T-helper 9 cell (primary cell): ENCODE measurements at places on chromosomes 6 and 20.

GRCh38 chr6:151131324-151132007, 108.3 kb upstream of the AKAP12 start:
- DNase-seq: no peak

- no peak for DNase-seq
Observed at GRCh38 chr20:38260378-38261053, at the start of gene KIAA1755. KIAA1755 (minus strand) TSS chr20:38260735; CDS start chr20:38260500, 235 bp downstream.

- DNase-seq: no peak
Observed at GRCh38 chr6:139230391-139230840, 61.4 kb downstream of the TXLNB start.

DNA sequence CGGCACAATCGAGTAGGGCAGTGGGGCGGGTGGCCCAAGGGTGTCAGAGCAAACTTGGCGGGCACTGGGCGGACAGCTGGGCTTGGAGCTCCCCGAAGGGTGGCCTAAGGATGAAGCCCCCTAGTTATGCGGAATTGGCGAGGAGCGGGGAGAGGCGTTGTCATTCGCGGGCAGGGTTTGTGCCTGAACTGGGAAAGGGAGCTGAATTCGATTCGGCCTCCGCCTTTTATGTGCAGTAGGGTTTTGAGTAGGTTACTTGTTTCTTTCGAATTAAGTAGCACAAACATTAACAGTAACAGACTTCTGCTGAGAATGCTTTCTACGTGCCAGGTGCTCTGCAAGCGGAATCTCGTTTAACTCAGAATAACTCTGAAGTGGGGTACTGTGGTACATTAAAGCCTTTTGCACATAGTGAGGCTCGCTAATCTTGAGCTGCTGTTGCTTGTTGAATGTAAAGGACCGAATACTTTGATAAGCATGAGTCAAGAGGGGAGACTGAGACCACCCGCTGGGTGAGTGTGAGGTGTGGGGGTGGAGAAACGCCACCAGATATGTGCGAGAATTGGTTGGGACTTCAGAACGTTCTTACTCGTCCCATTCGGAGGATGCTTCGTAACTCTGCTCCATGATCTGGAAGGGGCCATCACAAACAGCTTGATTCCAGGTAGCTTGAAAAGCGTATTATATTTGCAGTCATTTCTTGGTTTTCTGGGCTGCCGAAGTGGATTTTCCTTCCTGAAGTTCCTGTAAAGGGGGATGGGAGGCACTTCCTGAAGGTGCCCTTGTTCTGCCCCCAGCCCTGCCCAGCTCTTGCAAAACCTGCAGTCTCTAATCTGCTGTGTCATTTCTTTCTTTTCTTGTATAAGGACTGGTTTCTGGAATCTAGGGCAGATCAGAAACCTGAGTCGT, 833 bp downstream of the RAB5IF start:
- no peak for DNase-seq

- DNase-seq: no peak
Observed at GRCh38 chr6:57190140-57190539, 18.0 kb downstream of the BAG2 start.

DNA sequence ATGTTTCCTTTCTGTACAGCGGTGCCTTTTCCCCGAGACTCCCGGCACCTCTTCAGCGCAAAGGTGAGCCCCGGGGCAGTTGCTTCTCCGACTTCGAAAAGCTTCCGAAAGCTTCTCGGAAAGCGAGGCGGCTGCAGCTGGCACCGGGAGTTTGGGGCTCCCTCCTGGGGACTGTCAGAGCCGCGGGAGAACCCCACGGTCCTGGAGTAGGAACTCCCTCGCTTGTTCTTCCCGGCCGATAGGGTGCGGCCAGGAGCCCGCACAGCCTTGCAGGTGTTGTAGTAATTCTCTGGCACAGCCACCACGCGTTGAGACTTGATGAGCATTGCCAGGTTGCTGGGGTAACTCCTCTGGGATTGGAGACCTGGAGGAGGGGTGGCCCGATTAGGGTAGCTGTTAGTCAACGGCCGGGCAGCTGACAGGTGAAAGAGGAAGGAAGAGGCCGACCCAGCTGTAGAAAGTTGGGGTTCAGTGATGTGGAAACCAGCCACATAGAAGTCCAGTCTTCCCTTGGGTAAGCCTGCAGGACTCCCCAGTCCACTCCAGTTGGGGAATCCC, 721 bp downstream of the KDM1B start:
- peak; percentile 28 for DNase-seq

DNA sequence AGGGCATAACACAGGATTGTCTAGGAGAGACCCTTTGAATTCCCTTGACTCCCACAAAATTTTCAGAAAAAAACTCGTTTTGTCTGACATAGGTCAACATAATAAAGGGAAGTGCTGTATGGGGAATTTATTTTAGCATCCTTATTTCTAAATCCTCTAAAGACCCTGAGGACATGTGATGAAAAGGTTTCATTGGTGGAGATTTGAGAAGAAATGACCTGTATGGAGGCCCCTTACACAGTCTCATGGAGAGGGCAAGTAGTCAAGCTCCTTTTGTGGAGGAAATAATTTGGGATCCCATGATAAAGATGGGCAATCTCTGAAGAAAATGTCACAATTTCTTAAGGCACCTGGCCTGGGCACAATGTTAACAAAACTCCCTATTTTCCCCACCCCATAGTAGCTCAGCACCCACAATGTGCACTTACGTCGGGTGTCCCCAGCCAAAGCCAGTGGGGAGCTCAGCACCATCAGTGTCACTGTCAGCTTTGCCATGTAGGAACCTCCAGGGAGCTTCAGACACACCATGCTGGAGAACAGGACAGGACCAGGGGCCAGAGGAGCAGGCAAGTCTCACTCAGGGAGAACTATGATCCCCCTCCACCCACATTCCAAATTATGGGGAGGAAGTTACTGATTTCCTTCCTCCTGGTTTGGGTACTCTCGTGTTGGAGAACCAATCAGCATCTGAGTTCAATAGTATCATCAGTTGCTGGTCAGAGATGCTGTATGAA, at the start of gene HLA-DRB5:
HLA-DRB5 (minus strand) TSS at position 591 of the 734 bp plus-strand sequence; CDS start at position 528, 63 bp downstream.
- DNase-seq: peak; percentile 2

DNA sequence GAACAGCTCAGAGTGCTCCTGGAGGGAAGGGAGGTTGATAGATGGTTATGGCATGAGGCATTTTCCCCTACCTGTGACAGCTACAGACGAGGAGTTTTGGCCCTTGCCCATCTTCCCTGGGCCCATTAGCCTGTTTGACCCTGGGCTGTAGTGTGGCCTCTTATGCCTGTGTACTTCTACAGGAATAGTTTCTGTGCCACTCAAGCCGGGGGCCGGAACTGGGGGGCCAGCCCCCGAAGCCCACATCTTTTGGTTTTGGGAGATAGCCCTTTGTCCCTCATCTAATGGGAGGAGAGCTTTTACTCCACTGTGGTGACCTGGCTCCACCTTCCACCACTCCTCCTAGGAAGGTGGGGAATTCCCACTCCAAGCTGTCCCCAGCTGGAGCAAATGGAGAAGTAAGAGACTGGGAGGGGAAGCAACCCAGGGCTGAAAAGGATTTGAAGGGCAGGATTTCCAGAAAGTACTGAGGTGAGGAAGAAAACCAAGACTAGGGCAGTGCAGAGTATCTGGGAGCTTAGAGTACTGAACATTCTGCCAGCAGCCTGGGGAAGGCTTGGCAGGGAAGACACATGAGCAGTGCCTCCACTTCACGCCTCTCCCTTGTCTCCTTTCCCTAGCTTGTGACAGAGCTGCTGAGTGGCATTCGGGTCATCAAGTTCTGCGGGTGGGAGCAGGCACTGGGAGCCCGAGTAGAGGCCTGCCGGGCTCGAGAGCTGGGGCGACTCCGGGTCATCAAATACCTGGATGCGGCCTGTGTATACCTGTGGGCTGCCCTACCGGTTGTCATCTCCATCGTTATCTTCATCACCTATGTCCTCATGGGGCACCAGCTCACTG, 6.9 kb downstream of the ABCC10 start:
- DNase-seq: no peak

GRCh38 chr6:149963212-149963461, 606 bp upstream of the ULBP1 start:
- no peak for DNase-seq

- no peak for DNase-seq
Observed at GRCh38 chr6:112956696-112957535, 609.8 kb downstream of the RFPL4B start.

DNA sequence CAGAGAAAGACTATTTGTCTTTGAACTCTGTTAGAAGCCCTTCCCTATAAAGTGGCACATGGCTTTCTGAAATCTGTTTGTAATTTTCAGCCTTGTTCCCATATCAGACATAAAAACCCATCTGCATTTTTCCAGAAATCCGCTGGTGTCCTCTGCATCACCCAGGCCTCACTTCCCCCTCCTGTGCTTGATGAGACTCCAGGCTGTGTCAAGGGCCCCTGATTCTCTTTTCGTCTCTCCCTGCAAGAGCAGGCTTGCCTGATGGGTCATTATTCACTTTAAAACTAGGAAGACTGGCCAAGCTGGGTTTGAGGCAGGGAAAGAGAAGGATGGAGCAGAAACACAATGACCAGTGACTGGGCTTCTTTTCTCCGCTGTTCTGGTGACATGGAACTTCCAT, 10.6 kb upstream of the PROKR2 start:
- DNase-seq: no peak

DNA sequence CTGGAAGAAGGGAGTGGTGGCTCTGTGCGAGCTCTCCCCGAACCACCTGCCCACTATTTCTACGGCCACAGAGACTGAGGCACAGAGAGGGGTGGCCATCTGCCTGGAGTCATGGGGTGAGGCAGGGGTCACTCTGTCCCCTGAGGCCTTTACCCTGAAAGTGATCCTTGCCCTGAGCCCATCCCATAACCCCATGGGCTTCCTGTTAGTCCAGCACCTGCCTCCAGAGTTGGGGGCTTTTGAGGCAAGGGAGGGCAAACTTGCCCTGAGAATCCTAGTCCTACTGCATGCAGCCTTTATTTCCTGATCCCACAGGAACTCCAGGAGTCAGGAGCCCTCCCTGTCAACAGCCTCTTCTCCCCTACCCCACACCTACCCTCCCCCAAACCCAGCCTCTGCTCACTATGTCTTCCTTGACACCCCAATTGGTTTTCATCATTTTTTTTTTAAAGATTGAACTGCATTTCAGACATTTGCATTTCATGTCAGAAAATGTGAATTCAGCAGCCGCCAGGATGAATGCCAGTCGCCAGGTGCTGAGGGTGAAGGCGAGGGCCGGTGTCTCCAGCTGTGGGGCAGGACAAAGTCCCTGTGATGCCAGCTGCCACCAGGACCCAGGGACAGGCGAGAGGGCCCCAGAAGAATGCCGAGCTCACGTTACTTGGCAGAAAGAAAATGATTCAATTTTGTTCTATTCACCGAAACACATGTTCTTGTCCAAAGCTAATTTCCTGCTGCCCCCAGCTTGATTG, 47.6 kb upstream of the NNAT start:
- DNase-seq: no peak

- no peak for DNase-seq
Observed at GRCh38 chr6:167143041-167143440, 14.7 kb downstream of the GPR31 start.

DNA sequence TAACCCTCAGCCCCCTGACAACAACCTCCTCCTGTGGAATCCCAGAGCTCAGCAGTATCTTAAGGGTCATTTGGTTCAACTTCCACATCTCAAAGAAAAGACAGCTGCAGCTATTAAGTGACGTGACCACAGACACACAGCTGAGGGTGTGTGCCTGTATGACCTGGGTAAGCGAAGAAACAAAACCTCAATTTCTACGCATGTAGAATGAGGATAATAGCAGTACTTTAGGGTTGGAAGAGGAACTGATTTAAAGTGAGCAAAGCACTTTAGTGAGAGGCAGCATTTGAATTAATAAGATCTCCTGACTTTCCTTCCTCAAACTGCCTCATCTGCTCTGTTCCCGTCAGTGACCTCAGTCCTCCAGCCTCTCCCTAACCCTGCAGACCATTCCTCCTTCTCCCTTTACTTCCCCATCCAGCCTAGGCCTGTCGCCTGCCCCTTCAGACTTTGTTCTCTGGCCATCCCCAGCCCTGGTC, 6.8 kb upstream of the ARMC2 start:
- no peak for DNase-seq

- no peak for DNase-seq
Observed at GRCh38 chr6:82176616-82177015, 70.9 kb downstream of the IBTK start.
